GM04504 (cell line): ENCODE measurements at places on chromosomes 13 and 19.

GRCh38 chr13:44243198-44243857 is 130.3 kb upstream of the SERP2 start:
- no peak for DNase-seq

GRCh38 chr13:105016266-105016665 is 1519.2 kb downstream of the EFNB2 start:
- DNase-seq: no peak

- no peak for DNase-seq
Observed at GRCh38 chr13:43626994-43627393, 159.8 kb downstream of the ENOX1 start.

DNA sequence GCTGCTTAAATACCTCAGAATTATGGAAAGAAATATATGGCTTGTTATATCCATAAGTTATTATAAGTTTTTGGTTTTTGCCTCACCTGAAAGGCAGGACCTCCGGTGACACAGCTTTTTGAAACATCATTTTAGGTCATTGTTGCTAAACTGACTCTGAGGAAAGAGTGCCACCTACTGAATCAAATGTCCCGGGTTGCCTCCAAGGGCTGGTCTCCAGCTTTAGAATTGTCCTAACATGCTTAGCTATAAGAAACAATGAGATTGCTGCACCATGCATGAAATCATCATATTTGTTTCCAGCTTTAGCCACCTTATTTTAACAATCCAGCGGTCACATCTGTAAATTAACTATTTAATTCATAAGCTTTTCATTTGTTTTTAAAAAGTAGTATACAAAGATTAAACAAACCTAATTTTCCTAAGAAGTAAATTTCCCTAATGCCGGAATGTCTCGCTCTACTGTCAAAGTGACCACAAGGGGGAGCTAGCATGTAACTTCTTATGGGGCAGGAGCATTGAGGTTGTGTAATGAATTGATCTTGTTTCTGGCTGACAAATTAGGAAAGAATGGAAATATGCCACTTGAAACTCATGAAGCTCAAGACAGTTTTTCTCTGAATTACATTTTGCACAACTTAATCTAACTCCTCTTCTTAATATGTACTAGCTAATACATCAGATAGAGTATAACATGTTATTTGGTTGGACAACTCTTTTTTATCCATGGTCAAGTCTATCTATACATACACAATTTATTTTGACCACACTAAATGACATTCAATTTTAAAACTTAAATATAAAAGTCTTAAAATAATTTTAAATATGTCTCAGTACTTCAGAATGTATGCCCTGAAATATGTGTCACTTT is 6.7 kb upstream of the PCDH17 start:
- peak; percentile 24 for DNase-seq

- no peak for DNase-seq
Observed at GRCh38 chr13:99386911-99387788, 80.0 kb upstream of the GPR183 start.

DNA sequence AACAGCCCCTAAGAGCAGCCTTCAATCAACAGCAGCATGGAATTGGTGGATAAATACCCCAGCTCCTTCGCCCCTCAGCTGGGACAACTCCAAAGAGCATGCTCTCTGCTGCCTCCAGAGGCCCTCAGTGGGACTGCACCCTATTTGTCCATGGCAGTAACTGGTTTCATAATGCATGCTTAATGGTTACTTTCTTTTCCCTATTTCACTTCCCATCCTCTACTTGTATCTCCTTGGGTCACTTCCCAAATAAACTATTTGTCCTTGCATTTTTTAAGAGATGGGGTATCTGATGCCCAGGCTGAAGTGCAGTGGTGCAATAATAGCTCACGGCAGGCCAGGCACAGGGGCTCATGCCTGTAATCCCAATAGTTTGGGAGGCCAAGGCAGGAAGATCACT is 13.5 kb upstream of the TPM4 start:
- DNase-seq: no peak

DNA sequence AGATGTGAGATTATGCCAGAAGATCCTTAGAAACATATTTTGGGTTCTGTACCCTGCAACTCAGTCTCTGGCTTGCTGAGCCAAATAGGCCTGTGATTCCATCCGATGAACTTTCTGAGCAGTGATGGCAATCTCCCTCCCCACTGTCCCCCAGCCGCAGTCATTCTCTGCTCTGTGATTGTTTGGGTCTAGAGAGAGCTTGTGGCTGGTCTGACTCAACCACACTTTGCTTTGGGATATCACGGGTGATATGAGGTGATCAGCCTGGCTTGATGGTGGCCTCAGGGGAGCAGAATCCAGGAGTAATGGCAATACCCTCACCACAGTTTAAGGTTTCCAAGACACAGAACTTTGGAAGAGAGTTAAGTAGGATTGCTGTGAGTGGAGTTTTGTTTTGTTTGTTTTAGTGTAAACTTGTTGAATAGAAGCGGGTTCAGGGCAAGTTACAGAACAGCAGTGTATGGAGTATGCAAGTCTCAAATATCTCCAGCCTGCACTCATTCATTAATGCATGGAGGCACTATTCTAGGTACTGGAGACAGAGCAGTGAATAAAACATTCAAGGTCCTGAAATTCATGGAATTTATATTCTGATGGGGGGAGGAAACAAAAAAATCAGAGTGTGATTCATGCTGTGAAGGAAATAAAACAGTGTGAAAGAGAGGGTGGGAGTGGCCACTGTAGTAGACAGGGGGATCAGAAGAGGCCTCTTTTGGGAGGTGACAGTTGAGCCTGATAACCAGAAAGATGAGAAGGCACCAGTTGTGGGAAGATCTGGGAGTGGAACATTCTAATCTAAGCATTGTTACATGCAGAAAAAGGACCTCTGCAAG is 5.3 kb downstream of the SAMD4B start:
- no peak for DNase-seq

- no peak for DNase-seq
Observed at GRCh38 chr13:60689076-60689475, 292.1 kb downstream of the TDRD3 start.
